CD4-positive, alpha-beta T cell treated with Interleukin-15 for 1 hour (primary cell): ENCODE measurements at places on chromosomes 5 and 9.

- DNase-seq, result no peak
Measured at GRCh38 chr9:98522487-98522886, 186.2 kb downstream of the GABBR2 start.

- no peak for DNase-seq
Measured at GRCh38 chr9:132143359-132143758, 18.5 kb upstream of the NTNG2 start.

- no peak for DNase-seq
Measured at GRCh38 chr9:13063880-13064459, 215.5 kb downstream of the MPDZ start.

- DNase-seq, result no peak
Measured at GRCh38 chr9:127452691-127453090, 1.4 kb downstream of the LRSAM1 start.

DNA sequence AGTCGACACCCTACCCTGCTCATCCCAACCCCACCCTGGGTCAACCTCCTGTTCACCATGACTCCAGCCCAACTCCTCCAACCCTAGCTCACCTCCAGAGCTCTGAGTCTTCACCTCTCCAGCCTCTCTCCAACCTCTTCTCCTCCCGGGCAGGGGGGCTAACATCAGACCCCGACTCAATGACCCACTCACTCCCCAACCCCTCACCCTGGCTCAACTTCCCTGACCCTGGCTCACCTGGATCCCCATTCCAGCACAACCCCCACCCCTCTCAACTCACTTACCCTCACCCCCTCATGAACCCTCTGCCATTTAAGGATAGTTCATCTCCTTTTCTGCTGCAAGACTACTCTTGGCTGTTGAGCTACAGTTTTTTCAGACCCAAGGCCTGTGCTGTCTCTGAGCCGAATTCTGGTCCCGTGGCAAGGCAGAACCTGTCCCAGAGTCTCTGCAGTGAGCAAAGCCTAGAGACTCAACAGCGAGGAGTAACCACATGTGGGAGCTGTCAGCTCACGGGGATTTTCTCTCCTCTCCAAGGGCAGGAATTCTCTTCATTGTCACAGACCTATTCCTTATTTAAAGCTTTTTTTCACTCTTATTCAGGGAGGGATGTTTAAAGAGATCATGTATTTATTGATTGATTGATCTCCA, 29.8 kb downstream of the ANKRD33B start:
- no peak for DNase-seq

- DNase-seq, result no peak
Measured at GRCh38 chr5:57665146-57665936, 182.7 kb upstream of the ACTBL2 start.

GRCh38 chr9:81414836-81415235, 274.5 kb downstream of the TLE1 start:
- no peak for DNase-seq

GRCh38 chr5:74341221-74341620, 299.3 kb downstream of the ENC1 start:
- no peak for DNase-seq
